ENCODE measurements at places on chromosomes 16 and 17. TPM values are rescaled to one million over a fixed set of nuclear protein-coding genes. Genes with fewer than 3 reads are reported as not detected.
A peak's percentile ranks its signal among the peaks of the same experiment; 100 is the strongest.

Gene CCDC154
- total RNA-seq = 0.40 TPM

Gene OR3A3
- not detected for total RNA-seq

Gene CDK5R1
- total RNA-seq = 20.0 TPM

Gene NPIPA5
- total RNA-seq = 0.32 TPM

Gene PFN1
- total RNA-seq = 714 TPM

Gene ZNF785
- 12.1 TPM for total RNA-seq

Gene CLUH
- 56.1 TPM for total RNA-seq

DNA sequence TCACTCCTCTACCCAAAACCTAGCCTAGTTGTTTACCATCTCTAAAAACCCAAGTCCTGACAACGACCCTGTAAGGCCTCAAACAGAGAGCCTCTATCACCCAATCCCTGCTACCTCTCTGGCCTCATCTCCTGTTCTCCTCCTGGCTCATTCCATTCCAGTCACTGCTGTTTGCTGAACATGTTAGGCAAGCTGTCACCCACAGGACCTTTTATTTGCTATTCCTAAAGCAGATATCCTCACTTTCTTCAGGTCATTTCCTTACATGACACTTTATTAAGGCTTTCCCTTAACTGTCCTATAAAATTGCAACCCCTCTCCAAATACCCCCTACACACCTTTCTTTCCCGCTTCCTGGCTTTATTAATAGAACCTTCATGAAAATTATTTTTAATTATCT lies 85.1 kb downstream of the KANSL1 start:
- DNase-seq = no peak

- no peak for DNase-seq
Observed at GRCh38 chr17:65029605-65030336, 26.8 kb downstream of the GNA13 start.

GRCh38 chr17:57379895-57380434 lies 123.6 kb downstream of the MSI2 start:
- DNase-seq = no peak

DNA sequence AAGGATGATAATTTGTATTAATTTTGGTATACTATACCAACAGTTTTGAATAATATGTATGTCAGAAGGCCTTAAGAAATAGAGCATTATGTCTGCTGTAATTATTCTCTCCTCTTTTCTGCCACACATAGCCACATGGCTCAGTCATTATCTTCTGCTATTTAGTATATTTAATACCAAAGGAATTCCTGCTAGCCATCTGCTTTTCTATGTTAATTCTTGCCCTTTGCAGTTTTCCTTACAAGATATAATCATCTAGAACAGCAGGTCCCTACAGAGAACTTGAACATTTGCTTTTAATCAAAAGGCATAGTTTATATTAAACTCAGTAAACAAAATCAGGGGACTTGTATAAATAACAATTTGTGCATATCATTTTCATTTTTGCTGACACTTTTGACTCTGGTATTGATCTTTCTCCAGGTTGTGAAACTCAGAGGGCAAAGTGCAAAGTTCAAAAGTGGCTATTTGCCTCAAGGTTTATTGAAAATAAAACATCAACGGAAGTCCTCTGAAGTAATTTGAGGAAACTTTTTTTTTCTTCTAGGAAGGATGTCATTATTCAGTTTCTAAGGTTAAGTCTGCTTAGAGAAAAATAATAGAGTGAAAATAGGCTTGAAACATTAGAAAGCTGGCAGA lies 702.0 kb downstream of the KCNJ2 start:
- no peak for DNase-seq

GRCh38 chr16:78155791-78156345 lies 56.4 kb downstream of the WWOX start:
- peak; percentile 42 for DNase-seq

GRCh38 chr16:27446721-27447120 lies 44.7 kb downstream of the IL21R start:
- no peak for DNase-seq

GRCh38 chr17:80331820-80332219 lies 71.2 kb downstream of the RNF213 start:
- no peak for DNase-seq

DNA sequence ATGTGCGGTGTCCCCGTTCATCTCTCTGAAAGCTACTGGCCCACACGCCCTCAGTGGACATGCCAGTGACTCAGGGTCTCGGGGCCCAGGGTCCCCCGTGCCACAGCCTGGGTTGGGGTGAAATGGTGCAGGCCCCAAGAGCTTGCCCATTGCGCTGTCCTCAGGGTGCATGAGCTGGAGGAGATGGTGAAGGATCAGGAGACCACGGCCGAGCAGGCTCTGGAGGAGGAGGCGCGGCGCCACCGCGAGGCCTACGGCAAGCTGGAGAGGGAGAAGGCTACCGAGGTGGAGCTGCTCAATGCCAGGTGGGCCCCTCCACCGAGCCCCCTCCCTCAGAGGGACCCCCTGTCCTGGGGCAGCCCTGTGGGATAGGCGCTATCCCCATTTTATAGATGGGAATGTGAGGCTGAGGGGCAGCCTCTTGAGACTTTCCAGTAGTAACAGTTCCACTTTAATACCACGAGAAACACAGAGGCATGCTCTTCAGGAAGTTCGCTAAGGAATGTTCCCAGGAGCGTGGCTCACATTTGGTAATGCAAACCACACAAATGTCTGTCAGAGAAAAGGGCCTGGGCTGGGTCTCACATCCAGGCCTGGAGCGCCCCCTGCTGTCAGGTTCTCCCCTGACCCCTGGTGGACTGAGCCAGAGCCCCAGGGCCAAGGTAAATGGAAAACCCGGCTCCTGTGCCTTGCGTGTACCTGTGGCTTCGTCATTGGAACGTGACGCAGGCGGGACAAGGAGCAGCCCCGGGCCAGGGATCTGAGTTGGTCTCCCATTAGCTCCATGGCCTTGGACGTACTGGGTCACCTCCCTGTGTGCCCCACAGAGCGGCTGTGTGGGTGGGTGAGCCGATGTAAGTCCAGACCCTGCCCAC lies 133.7 kb downstream of the RAB11FIP4 start:
- peak; percentile 87 for DNase-seq
